ENCODE measurements at places on chromosomes 3 and 15.

GRCh38 chr3:150074277-150074676, 103.6 kb upstream of the PFN2 start:
- no peak for DNase-seq

- no peak for DNase-seq
Measured at GRCh38 chr15:43253431-43254403, 13.0 kb downstream of the TGM5 start.

DNA sequence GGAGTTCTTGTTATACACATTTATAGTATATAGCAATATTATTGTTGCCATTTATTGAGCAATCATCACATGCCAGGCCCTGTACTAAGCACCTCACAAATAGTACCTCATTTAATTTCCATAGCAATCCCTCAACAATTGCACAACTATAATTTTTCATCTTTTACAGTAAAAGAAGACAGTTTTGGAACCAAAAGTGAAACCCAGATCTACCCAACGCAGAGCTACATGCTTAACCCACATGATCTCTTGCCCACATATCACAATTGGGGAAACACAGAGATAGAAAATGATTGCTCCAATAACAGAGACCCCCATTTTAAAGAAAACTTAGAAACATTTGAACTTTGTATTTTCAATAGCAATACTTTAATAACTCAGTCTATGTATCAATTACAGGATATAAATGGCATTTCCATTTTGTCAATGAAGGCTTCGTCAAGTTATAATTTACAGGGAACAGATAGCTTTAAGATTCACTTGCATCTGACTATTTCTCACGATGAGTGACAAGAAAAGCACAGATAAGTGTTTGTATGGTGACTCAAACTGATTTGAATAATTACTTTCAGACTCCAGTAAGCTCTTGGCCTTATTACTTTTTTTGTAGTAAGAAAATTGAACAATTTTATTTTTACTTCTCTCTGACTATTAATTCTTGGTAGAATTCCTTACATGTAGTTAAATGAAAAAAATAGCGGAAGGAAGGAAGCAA, 38.7 kb upstream of the CCDC50 start:
- DNase-seq, result no peak

GRCh38 chr15:40958723-40959122, 5.5 kb downstream of the CHAC1 start:
- no peak for DNase-seq

DNA sequence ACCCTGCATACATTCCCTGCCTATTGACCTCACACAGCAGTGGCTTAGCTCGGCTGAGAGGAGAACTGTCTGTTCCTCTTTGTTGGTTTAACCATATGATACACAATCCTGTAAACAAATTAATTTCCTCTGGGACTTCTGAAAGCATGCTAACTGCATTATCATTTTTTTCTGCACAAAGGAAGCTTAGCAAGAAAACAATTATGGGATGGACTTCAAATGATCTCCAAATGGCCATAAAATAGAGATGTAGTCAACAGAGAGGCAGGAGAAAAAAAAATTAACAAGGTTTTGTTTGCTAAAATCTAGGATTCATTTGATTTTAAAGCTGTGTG, 14.4 kb upstream of the TMC3 start:
- no peak for DNase-seq

GRCh38 chr15:48681353-48681752, 35.8 kb upstream of the FBN1 start:
- no peak for DNase-seq

- DNase-seq, result no peak
Measured at GRCh38 chr3:116391296-116392201, 53.7 kb downstream of the LSAMP start.

DNA sequence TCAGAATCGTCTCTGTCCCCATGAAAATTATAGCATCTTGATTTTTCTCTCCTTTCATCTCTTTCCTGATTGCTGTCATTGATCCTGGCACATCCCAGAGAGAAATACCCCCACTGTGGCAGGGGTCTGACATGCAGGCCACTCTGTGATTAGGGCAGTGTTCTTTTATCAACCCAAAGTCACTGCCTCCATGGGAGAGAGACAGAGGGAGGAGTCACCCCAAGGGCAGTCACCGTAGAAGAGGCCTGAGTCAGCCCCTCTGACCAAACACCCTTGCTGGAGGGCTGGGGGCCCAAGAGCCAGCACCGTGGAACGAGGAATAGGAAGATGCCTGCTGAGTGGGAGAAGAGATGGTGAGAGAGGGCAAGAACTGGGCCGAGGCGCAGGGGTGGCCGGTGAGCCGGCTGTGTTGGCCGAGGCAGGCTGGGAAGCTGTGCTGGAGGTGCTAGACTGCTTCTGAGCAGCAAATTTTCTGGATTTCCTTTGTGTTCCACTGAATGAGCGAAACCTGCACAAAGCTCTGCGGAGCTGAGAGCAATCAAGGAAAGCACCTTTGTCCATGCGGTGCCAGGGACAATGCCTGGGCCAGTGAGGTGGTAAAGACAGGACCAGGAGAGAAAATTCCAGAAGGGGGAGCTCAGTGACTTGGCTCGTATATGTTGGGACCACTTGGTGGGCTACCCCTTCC, 103.8 kb downstream of the ADCY5 start:
- DNase-seq, result no peak
